ENCODE measurements at places on chromosomes 12 and 14.

DNA sequence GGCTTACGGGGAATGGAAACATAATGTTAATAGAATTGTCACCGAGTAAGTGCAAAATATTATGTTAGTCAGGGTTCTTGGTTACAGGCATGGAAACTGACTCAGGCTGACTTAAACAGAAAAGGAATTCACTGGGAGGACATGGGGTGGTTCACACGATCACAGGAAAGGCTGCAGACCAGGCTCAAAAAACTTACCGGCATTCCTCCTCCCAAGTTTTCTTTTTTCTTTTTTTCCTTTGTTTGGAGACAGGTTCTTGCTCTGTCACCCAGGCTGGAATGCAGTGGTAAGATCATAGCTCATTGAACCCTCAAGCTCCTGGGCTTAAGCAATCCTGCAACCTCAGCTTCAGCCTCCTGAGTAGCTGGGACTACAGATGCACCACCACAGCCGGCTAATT, 11.9 kb upstream of the UBE2N start:
- DNase-seq, result no peak

DNA sequence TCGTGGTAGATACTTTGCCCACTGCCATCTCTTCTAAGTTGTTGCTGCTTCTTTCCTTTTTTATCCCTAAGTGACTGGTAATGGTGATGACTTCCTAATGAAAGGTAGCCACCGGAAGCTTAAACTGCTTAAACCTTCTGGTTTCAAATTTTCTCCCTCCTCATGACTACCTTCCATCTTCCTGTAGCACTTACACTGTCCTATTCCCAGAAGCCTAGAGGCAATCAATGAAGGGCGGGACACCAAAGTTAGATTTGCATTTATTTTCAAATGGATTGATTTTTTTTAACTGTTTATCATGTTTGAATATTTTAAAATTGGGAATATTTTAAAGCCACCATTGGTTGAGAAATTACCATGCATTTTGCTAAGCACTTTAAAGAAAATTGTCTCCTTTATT, 64.7 kb downstream of the MSRB3 start:
- no peak for DNase-seq

GRCh38 chr14:104636131-104636530, 31.6 kb upstream of the TMEM179 start:
- no peak for DNase-seq

DNA sequence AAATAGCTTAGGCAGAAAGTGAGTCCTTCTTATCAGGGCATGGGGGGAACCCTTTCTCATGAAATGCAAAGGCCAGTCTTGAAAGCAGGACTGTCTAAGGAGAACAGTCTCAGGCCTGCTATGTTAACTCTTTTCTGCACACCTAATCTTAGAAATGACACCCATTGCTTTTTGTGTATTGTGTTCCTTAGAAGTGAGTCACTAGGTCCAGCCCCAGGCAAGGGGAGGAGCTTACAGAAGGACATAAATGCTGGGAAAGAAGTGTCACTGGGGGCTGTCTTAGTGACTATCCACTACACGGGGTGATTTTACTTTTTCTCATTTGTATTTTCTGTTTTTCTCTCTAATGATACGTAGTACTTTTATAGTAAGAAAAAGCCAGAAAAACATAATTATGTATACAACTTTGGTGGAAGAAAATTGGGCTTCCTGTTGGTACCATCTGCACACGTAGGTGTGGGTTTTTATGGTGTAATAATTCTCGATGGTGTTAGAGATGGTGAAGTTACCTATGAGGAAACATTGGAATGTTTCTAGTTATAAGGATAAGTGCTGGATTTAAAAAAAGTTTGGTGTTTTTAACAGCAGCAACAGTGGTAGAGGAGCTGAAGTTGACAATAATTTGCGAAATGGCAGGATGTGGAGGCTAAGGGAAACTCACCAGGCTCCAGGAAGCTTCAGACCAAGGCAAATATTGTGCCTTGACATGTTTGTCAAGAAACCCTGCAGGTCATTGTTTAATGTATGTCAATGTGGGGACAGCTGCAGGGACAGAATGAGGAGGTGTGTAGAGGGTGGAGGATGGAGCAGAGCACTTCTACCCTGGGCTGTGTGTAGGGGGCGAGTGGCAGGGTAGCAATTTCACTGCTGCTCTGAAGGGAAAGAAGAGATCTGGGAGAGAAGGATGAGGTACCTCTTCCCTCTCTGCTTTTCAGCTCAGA, 214.9 kb downstream of the KTN1 start:
- no peak for DNase-seq

GRCh38 chr14:54686871-54687749, 120.2 kb downstream of the SAMD4A start:
- no peak for DNase-seq

DNA sequence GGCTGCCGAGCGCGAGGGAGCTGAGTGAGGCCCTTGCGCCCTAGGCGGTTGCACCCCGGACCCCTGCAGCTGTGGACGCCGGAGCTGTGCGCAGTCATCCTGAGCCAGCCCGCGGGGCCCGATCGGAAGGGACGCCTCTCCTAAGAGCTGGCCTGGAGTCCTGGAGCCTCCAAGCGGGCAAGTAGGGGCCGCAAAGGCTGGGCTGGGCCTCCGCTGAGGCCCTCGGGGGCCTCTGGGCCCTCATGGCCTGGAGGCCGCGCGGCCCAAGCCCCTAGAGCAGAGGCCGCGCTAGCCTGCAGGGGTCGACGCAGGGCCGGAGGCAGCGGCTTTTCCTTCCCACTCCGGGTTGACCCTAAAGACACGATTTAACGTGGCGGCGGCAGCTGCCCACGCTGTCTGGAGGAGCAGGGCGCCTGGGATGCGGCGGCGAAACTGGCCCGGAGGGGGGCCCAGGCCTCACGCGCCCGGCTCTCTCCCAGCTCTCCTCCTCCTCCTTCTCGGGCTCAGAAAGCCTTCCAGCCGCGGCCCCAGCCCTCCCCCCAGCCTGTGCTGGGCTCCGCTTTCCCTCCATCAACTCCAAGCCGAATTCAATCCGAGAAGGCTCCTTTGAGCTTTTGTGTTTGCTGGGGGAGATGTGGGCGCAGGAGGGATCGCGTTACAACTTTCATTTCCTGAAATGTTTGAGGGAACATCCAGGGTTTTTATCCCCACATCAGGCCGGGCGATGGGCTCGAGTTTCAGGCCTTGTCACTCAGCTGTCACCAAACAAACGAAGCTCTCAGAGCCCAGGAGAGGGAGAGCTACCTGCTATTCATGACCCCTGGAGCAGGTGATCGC, 11.6 kb downstream of the SIX1 start:
- DNase-seq, result no peak

DNA sequence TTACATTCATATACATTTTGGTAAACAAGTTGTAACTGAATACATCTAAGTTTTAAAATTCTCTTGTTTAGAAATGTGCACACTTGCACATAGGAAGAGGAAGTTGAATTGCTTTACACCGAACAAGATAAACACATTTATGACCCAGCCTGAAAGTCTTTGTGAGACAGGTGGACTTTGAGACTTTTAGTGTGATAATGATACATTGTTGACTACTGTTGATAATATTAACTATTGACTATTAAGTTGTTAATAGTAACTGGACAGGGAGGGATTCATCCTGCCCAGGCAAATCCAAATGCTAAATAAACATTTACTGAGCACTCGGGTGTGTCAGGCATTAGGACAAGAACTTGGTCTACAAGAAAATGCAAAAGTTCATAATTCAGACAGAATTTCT, 68.0 kb downstream of the AVPR1A start:
- no peak for DNase-seq

- no peak for DNase-seq
Measured at GRCh38 chr12:120119271-120119973, 2.9 kb upstream of the RAB35 start.

- DNase-seq, result no peak
Measured at GRCh38 chr12:68319988-68320623, 12.1 kb downstream of the MDM1 start.

GRCh38 chr12:73445658-73446324, 1091.8 kb upstream of the ATXN7L3B start:
- no peak for DNase-seq

- DNase-seq, result no peak
Measured at GRCh38 chr12:53651737-53652136, 24.1 kb downstream of the ATP5MC2 start.

DNA sequence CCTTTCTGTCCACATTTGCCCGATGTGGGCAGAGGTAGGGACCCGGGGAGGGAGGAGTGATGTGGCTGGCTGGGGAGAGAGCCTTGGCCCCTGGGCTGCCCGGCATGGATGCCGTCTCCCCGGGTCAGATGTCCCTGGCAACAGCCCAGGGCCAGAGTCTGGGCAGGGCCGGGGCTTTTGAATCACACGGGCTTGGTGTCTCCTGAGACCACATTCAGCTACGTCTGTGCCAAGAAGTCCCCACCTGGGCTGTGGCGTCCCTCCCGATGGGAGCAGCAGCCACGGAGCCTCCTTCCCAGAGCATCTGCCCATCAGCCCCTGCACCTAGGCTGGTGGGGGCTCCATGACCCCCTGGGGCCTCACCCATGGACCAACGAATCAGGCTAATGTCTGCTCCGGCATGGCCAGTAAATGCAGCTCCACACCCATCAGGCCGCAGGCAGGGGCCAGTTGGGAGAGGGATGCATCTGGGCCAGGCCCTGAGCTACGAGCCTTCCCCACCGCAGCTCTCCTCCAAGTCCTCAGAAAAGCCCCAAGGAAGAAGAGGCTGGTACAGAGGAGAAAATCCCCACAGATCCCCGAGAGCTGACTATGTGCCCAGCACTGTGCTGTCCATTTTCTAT, 109.4 kb downstream of the RFLNA start:
- DNase-seq, result no peak

DNA sequence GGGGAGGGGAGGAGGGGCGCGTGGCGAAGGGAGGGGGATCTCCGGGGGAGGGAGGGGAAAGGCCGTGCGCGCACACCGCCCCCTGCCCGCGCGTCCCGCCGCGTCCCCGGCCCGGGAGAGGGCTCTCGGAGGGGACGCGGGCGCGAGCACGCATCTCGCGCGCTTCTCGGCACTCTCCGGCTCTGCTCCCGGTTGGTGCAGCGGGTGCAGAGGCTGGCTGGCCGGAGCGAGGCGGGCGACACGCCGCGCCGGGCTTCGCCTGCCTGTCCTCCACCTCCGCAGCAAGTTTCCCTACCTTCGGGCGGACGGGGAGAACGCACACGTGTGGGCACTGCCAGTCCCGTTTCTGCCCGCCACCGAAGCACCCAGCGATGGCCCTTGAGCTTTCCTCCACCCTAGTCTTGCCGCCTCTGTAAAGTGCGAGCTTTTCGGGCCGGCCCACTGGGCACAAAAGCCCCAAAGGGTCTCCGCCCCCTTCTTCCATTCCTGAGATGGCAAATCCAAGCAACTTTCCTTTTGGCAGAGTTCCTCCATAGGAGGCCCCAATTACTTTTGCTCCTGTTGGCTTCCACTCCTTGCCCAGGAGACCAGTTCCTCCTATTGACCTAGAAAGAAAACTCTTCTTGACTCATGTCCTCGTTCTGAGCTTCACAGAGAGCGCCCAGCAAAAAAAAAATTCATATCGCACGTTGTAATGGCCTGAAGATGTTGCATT, 363 bp upstream of the CSAD start:
- no peak for DNase-seq

DNA sequence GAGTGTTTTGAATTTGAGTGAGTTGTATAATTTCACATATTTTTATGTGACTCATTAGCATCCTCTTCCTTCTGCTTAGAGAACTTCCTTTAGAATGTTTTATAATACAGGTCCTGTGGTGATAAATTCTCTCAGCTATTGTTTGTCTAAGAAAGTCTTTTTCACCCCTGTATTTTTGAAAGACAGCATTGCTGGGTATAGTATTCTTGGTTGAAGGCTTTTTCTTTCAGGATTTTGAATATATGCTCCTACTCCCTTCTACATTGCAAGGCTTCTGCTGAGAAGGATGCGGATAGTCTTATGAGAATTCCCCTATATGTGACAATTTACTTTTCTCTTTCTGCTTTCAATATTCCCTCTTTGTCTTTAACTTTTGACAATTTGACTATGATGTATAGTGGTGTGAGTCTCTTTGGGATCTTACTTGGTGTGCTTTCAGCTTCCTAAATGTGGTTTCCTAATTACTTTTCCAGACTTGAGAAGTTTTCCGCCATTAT, 118.9 kb upstream of the HMGA2 start:
- DNase-seq, result no peak

GRCh38 chr12:34402899-34403705, 380.8 kb downstream of the ALG10 start:
- DNase-seq, result no peak
